Fibroblast of lung (primary cell): ENCODE measurements at places on chromosomes 13 and 19. TPM values are rescaled to one million over a fixed set of nuclear protein-coding genes. Genes with fewer than 3 reads are reported as not detected.

DNA sequence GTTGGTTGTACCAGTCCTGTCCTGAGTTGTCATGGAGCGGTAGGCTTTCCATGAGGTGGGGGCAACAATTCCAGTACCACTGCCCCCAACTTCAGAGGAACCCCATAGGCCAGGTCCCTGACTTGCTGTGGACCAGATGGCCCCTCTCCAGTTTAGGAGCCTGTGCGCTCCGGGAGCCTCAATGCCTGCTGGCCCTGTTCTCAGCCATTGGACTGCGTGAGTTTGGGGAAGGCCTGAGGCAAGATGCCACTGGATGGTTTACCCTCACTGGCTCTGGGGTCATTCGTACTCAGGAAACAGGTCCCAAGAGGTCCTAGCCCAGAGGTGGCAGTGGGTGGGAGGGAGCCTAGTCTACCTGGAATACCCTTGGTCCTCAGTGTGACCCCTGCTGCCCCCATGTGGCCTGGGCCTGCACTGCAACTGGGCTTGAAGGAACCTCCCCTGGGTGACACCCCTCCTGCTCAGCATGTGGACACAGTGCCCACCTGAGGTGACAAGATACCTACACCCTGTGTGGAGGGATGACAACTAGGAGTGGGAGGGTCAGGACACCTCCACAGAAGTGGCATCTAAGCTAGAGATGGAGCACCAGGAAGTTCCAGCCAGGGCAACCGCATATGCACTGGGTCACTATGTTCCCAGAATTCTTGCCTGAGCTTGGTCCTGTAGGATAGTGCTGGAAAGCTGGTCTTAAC is 6.0 kb upstream of the PRR19 start:
- DNase-seq = peak; percentile 31

DNA sequence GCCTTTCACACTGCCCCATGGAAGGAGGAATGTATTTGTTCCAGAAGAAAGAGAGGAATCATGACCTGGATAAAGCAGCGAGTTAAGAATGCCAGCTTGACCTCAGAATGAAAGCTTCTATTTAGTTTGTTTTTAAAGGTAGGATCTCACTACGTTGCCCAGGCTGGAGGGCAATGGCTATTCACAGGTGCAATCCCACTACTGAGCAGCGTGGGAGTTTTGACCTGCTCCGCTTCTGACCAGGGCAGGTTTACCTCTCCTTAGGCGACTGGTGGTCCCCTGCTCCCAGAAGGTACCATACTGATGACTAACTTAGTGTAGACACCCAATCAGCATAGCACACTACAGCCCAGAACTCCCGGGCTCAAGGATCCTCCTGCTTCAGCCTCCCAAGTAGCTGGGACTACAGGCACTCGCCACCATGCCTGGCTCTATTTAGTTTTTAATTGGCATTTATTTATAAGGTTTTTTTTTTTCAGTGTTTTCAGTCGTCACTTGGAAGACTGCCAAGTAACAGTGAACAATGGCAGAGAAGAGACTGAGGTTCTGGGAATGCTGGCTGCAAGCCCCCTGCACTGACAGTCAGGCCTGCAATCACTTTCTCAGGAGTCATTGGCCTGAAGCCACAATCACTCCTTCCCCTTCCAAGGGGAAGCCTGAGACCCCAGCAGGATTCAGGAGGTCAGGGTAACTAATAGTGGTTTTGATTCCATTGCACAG is 73.1 kb downstream of the EPS15L1 start:
- no peak for DNase-seq

DNA sequence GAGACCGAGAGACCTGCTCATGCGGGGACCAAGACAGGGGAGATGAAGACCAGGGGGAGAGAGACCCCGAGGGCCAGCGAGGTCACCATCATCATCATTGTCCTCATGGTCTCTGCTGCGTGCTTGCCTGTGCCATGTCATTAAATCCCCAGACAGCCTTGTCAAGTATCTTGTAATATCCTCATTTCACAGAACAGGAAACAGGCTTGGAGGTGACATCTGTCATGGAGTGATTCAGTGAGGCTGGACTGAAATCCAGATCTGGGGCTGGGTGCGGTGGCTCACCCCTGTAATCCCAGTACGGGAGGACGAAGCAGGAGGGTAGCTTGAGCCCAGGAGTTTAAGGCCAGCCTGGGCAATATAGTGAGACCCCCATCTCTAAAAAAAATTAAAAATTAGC is 5.9 kb upstream of the NANOS2 start:
- no peak for DNase-seq

GRCh38 chr13:51158365-51158764 is 47.3 kb upstream of the C13orf42 start:
- no peak for DNase-seq

DNA sequence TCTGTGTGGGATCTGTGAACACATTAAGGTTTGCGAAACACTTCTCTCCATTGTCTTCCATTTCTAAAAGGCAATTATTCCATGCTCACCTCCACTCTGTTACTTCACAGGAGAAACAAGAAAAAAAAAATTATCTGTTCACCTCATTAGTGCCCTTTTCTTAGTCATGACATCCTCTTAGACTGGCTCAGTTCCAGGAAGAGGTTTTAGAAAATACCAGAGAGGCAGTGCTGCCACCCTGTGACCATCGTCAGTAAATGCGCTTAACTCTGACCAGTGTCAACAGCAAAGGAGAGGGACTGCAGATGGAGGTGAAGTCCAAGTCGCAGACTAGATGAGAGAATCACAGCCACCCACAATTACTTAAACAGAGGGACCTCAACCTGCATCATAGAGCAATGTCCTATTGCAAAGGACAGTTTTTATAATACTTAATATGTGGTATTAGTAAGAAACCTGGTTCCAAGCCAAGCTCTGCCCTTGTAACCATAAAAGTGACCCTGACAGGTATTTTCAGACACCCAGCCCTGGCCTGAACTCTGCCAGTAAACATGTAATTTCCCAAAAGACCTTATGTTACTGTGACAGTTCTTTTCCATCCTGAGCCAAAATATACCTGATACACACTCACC is 19.4 kb downstream of the CEACAM21 start:
- DNase-seq = peak; percentile 68

DNA sequence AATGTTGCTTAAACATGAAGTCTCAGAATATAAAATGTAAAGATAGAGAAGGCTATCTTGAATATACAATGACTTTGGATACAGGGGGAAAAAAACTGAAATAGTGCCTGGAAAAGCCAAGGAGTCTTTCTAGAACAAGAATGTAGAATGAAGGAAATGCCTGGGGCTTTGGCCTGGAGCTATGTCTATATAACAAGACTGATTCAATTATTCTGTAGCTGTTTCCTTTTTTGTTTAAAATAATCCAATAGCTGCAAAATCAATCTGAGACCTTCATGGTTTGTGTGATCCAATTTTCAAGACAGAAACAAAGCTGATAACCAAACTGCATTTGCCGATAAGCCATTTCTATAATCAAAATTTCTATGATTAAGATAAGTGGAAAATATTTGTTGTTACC is 530.9 kb upstream of the NBEA start:
- no peak for DNase-seq

Gene DLL3
- under 0.01 TPM in 2 replicates for total RNA-seq

Gene FFAR1
- total RNA-seq = not detected in 2 replicates

Gene VSTM1
- total RNA-seq = not detected in 2 replicates

Gene LRRC25
- total RNA-seq = 1.2 and 4.6 TPM in 2 replicates

Gene PDS5B
- 23.6 and 25.6 TPM in 2 replicates for total RNA-seq

Gene POLR1G
- 3.6 and 5.4 TPM in 2 replicates for total RNA-seq
